Muscle of arm (tissue), 14 donors: ENCODE measurements at places on chromosomes 2 and 18. TPM values are rescaled to one million over a fixed set of nuclear protein-coding genes. Genes with fewer than 3 reads are reported as not detected.
A peak's percentile ranks its signal among the peaks of the same experiment; 100 is the strongest.

TNS1 gene
- polyA plus RNA-seq = 134 TPM

CD8A gene
- 0.33 TPM for polyA plus RNA-seq

EHD3 gene
- polyA plus RNA-seq = 3.6 TPM

TACR1 gene
- polyA plus RNA-seq = 1.3 TPM

TMEM17 gene
- polyA plus RNA-seq = 2.3 TPM

ABCB11 gene
- 0.12 TPM for polyA plus RNA-seq

DNA sequence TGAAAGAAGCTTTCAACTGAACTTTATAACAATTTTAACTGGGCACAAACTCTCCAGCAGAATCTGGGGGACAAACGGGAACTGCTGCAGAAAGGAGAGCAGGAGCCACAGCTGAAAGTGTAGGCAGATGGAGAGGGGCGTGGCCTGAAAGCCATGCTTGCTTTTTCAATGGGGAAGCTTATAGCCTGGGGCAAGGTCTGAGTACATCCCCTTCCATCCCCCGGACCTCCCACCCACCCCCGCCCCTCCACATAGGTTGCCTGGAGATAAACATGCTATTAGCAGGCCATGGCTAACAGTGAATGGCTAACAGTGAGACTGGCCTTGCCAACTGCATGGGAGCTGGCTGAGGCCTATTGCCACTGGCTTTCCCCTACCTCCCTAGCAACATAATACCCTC is 317.9 kb upstream of the TANK start:
- no peak for DNase-seq

GRCh38 chr2:172311921-172312345 is 115.5 kb upstream of the ITGA6 start:
- DNase-seq = no peak

GRCh38 chr2:44087714-44088092 is 81.0 kb upstream of the PPM1B start:
- no peak for DNase-seq

- DNase-seq = no peak
Observed at GRCh38 chr2:42189235-42189566, 20.0 kb downstream of the EML4 start.

- no peak for DNase-seq
Observed at GRCh38 chr2:12251749-12252148, 465.0 kb upstream of the TRIB2 start.

- DNase-seq = no peak
Observed at GRCh38 chr2:26609205-26609631, 31.9 kb downstream of the CIB4 start.

DNA sequence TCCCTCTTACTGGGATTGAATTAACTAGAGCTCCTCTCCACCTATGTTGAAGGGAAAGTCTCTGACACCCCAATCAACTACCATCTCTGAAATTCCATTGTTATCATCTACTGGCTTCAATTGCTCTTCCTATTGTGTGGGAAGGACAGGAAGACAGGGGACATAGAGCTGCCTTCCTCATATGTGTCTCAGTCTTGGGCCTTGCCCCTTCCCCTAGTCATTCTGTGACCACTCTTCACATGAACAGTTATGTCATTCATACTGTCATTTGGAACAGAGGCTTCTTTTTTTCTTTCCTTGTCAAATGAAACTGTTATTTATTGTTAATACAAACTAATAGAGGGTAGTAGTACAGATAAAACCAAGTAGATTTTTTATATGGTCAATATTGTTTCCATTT is 69.6 kb upstream of the EMILIN2 start:
- no peak for DNase-seq

GRCh38 chr2:225534697-225535096 is 135.2 kb downstream of the NYAP2 start:
- DNase-seq = peak; percentile 1

- no peak for DNase-seq
Observed at GRCh38 chr18:23718243-23718720, 29.0 kb downstream of the LAMA3 start.

DNA sequence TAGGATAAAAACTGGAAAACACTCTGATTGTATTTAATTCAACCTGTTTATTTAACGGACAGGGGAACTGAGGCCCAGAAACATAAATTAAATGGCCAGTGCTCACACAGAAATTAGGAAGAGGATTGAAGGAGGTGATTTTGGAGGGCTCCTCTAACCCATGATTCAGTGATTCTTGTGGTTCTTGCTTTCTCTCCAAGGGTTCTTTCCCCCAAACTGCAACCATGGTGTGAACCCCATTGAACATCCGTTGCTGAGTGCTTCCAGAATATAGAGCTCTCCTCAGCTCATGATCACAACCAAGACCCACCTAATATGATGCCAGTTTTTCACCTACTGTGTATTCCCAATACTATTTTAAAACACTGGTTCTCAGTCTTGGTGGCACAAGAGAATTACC is 41.4 kb downstream of the BMP10 start:
- DNase-seq = no peak

GRCh38 chr2:157497638-157498314 is 53.9 kb upstream of the CYTIP start:
- no peak for DNase-seq
